NT2/D1 (cell line): ENCODE measurements at places on chromosomes 3 and 15.

GRCh38 chr15:54517366-54517765, 539.1 kb downstream of the UNC13C start:
- no peak for DNase-seq

GRCh38 chr3:135966271-135966961, 888 bp downstream of the PPP2R3A start:
- DNase-seq = no peak

GRCh38 chr3:153138276-153139210, 23.5 kb upstream of the RAP2B start:
- no peak for DNase-seq

DNA sequence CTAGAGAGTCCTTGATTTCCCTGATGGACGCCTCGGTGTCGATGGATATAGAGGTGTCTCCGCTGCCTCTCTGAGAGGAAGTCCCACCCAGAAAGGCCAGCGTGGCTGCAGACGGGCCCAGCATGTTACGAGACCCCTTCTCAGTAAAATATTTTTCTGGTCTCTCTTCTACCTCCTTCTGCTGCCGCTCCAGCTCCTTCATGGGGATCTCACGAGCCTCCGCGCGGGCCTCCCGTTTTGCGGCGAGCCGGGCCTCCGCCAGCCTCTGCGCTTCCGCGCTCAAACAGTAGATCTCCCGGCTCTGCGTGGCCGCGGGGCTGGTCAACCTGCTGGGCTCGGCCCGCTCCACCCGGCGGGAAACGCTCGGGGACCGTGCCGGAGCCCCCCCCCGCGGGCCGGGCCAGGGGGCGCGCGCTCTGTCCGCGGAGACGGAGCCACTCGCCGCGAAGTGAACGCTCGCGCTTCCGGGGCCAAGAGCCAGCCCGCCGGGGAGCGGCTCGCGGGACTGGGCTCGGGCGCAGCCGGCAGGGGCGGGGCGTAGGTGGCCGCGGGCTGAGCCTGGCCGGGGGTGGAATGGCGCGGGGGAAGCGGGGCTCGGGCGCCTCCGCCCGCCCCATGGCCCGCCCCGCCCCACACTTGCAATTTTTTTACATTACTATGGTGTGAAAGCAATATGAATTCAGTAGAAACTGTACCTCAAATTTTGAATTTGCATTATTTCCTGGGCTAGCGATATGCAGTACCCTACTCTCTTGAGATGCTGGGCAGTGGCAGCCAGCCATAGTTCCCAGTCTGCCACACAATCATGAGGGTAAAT, 10.2 kb upstream of the KCNMB3 start:
- no peak for DNase-seq

- DNase-seq = peak; percentile 42
These were observed 27.8 kb upstream of the PIK3CB start for GRCh38 chr3:138862531-138862923.

DNA sequence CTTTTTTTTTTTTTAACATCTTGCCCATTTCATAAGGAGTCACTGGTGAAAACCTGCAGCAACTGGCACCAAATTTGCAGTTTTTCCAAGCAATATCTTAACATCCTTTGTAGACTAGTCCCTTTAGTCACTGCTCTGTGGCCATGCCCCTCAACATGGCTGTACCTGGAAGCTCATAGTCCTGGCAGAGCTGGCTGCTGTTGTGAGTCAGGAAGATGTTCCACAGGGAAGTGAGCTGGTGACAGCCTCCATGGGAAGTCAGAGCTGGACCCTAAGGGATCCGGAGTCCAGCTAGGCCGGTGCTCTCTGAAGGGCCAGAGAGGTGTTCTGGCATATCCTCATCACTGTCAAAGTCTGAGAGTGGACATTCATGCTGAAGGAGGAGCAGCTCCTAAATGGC, 99.3 kb upstream of the ZBED2 start:
- no peak for DNase-seq

- DNase-seq = no peak
These were observed 4.3 kb downstream of the PEAK1 start for GRCh38 chr15:77415450-77416147.

DNA sequence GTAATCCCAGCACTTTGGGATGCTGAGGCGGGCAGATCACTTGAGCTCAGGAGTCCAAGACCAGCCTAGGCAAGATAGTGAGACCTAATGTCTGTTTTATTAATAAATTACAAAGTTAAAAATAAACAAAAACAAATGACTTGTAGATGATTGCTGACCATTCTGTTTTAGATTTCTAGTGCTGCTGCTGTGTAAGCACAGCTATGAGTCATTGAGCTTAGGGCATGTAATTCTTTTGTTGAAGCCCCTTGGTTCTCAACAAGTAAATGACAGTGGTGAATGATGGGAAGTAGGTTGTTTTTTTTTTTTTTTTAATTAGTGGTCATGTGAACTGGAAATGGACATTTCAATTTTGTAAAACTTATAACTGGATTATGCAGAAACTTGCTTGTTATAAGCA, 63.3 kb downstream of the LEO1 start:
- no peak for DNase-seq

- DNase-seq = no peak
These were observed 22.8 kb downstream of the PLS1 start for GRCh38 chr3:142618917-142619461.

DNA sequence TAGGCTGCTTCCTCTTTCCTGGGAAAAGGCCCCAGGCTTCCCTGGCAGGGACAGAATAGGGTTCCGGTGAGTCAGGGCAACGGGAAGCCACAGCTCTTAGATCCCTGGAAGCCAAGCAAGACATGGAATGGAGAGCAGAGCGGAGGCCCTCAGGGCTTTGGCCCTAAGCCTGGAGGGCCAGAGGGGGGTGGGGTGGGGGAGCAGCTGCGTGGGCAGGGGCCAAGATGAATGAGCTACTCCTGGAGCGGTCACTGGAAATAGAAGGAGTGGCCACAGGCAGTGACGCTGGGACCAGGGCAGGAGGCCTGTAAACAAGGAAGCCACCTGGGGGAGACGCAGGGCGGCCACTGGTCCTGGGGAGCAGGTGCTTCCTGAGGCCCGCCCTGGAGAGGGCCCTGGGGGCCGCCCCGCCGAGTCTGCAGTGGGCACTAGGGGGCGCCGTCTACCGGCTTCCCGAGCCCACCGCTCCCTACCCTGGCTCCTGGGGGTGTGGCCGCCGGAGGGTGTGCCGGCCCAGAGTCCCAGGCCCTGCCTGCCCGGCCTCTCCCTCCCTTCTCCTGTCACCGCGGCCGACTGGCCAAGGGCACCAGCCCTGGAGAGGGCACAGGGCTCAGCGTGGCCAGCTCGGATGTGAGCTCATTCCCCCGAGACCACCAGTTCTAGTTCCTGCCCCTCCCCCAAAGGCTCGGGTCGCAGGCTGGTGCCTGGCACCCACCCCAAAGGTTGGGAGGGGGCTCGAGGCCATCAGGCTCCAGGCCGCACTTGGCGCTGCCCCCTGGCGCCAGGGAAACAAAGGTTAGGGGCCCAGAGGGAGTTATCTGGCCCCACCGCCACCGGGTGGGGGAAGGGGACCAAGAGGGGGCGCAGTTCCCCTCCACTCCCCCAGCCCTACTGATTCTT, 12.1 kb downstream of the VPS18 start:
- DNase-seq = no peak

- DNase-seq = no peak
These were observed 5.8 kb downstream of the ATP13A5 start for GRCh38 chr3:193372783-193373182.

DNA sequence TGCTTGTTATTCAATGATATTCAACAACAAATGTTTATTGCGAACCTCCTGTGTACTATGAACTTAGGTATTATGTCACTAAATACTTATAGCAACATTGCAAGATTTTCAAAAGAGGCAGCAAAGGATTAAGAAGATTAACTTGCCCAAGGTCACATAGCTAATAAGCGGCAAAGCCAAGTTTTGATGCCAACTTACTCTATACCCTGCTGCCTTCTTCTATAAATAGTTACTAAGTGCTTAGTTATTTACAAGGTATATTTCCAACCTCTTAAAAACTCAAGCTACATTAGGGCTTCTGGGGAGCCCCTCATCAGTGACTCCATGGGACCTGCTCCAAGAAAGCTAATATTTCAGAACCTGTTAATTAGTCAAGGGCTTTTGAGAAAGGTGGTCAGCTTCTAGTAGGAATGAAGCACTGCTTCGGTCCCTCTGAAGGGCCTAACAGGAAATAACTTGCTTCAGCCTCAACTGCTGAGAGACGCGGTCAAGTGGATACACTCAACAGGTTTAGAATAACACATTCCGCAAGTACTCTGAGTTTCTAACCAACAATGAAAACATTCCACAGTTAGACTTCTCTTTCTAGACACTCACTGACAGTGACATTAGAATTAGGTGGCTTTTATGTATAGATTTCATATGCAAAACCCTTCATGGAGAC, 125.5 kb downstream of the DGKG start:
- no peak for DNase-seq

DNA sequence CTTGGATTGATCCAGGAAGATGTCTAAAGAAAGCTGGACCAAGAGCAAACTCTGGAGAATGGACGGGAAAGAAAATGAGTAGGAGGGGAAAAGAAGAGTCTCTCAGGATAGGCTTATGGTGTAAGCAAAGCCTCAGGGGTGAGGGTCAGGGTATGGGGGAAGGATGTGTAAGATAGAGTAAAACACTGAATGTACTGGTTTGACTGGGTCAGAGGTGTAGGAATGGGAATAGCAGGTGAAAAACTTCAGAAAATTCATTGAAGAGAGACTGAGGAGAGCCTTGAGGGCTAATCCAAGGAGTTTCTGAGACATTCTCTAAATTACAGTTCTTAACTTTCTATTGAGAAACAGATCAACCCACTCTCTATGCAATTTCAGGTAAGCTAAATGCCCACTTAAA, 857.3 kb downstream of the FHIT start:
- no peak for DNase-seq

- DNase-seq = no peak
These were observed 10.7 kb upstream of the CSTA start for GRCh38 chr3:122314228-122314876.

- DNase-seq = peak; percentile 71
These were observed 35.5 kb upstream of the CGNL1 start for GRCh38 chr15:57340682-57341259.

DNA sequence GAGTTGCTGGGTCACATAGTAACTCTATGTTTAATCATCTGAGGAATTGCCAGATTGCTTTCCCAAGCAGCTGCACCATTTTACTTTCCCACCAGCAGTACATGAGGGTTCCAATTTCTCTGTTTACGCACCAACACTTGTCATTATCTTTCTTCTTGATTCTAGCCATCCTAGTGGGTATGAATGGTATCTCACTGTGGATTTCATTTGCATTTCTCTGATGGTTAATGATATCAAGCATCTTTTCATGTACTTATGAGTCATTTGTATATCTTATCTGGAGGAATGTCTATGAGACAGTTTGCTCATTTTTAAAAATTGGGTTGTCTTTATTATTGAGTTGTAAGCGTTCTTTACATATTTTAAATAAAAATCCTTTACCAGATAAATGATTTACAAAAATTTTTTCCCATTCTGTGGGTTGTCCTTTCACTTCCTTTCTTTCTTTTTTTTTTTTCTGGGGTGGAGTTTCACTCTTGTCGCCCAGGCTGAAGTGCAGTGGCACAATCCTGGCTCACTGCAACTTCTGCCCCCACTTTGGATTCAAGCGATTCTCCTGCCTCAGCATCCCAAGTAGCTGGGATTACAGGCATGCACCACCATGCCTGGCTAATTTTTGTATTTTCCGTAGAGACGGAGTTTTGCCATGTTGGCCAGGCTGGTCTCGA, 8.9 kb upstream of the SGO1 start:
- no peak for DNase-seq

- DNase-seq = no peak
These were observed 277.3 kb upstream of the NR2F2 start for GRCh38 chr15:96053031-96053780.

DNA sequence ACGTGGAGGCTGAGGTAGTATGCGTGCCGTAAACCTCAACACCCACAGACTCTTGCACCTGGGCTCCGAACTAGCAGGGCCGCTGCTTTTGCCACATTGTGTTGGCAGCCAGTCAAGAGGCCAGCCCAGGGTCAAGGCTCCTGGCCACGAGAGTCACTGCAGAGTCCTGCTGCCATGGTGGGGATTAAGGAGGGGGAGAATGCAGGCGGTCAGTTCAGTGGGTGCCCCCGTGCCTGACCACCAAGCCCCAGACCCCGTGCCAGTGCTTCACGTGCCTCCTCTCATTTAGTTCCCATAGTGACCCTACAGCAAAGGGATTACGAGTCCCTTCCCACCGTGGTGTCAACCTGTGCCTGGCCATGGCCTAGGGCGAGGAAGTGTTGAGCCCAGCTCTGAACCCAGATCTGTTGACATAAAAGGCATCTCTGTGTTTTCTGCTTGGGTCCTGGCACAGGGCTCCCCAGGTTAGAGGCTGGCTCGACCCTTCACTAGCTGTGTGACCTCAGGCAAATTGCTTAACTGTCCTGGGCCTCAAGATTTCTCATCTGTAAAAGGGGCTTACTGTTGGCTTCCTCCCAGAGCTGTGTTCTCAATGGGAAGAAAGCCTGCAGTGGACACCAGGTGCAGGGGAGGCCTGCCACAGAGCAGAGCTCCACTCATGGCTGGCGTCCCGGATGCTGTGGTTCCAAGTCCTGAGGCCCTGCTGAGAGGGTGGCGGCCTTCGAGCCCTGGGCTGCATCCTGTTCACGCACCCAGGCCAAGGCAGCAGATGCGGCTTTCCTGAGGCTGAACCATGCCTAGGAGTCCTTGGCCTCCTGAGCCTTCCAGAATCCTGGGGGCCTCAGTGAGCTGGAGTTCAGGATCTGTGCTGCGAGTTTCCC, 32.8 kb downstream of the FBLN2 start:
- no peak for DNase-seq

- DNase-seq = no peak
These were observed 23.0 kb upstream of the NMD3 start for GRCh38 chr3:161197855-161198850.

DNA sequence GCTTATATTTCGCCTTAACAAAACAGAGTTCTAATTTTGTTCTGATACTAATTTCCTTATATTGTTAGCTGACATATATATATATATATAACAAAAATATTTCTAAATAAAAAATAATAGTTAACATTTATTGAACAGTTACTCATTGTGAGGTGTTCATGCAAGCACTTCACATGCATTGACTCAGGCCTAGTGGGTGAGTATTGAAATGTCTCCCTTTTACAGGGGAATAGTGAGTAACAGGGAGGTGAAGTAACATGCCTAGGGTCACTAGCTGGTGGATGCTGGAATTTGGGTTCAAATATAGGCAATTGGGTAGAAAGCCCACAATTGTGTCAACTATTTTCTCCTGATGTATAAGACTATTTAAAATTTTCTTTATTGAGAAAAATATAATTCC, 102.6 kb upstream of the ZPLD1 start:
- no peak for DNase-seq

DNA sequence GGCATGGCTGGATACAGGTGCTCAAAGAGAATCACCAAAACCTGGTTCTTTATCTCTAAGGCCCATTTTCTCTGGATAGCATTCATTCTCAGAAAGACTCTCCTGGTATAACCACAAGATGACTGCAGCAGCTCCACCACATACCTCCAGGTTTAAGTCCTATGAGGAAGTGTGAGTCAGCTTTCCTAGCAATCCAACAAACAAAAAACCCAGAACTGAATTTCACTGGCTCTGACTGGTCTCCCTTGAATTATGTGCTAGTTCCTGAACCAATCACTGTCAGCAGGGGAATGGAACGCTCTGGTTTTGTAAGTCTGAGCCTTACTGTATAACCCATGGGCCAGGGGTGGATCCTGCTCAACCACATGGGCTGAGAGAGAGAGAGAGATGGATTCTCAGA, 27.2 kb downstream of the MRPL46 start:
- no peak for DNase-seq
